LoVo (cell line): ENCODE measurements at places on chromosomes 2 and 18.

DNA sequence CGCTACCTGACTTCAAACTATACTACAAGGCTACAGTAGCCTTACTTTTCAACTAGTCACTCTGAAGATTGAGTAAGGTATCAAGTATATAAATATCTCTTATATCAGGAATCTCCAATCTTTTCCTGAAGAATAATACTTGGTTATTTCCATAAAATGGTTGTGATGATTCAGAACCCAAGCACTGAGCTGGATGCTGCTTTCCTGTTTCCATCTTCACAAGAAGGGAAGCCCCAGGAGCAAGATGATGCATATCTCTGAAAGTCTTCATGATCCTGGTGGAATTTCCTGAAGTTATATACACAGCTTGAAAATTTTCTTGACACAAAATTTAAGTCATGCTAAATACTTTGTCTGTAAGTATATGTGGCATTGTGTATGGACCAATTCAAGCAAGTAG is 243.9 kb upstream of the TANK start:
- no peak for DNase-seq

- DNase-seq = no peak
Measured at GRCh38 chr2:27857417-27858172, 32.6 kb downstream of the RBKS start.

GRCh38 chr2:159046966-159047365 is 78.5 kb downstream of the TANC1 start:
- no peak for DNase-seq

DNA sequence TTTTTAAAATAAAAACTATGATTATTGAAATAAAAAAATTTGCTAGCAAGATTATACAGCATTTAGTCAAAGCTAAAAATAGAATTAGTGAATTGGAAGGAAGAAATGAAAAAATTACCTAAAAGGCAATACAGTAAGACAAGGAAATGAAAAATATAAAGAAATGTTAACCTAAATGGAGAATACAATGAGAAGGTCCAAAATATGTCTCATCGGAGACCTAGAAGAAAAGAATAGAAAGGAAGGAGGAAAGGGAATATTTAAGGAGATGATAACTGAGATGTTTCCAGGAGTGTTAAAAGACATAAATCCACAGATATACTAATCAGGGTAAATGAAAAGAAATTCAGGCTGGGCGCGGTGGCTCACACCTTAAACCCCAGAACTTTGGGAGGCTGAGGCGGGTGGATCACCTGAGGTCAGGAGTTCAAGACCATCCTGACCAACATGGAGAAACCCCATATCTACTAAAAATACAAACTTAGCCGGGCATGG is 78.9 kb downstream of the AFF3 start:
- no peak for DNase-seq

DNA sequence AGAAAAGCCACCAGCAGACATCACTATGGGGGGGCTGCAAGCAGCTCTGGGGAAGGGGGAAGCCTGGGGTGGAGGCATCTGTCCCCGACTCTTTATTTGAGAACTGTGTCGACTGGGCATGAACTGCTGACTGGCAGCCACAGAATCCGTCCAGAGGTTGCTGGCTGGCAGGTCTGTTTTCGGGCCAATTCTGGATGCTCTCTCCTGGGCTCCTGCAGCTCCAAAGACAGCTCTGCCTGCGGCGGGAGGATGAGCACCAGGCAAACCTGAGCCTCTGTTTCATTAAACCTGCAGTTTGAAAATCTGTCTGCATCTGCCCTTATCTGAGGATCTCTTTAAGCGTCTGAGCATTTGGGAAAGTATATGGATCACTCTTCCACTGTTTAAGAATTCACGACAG is 34.4 kb upstream of the RPL31 start:
- no peak for DNase-seq

DNA sequence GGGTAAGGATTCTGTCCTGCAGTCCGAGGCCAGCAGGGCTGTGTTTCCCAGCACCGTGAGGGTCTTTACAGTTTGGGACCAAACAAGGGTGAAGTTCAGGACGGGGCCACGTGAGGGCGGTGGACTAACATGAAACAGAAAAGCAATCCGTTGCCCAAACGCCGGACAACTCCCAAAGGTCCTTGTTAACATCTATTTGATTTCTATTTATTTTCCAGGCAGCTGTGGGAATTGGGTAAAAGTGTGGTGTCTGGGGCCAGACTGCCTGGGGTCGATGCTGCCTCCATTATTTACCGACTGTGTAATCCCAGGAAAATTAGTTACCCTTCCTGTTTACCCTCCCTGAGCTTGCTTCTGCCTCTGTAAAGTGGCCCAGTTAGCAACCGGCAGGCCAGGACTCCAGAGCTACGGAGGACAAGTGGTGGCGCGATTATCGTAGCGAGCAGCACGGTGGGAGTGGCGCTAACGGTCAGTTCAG is 66.3 kb upstream of the TCF7L1 start:
- peak; percentile 55 for DNase-seq

GRCh38 chr2:230643576-230644291 is 68.9 kb upstream of the CAB39 start:
- DNase-seq = no peak

GRCh38 chr2:167752734-167753133 is 494.7 kb downstream of the STK39 start:
- DNase-seq = no peak

DNA sequence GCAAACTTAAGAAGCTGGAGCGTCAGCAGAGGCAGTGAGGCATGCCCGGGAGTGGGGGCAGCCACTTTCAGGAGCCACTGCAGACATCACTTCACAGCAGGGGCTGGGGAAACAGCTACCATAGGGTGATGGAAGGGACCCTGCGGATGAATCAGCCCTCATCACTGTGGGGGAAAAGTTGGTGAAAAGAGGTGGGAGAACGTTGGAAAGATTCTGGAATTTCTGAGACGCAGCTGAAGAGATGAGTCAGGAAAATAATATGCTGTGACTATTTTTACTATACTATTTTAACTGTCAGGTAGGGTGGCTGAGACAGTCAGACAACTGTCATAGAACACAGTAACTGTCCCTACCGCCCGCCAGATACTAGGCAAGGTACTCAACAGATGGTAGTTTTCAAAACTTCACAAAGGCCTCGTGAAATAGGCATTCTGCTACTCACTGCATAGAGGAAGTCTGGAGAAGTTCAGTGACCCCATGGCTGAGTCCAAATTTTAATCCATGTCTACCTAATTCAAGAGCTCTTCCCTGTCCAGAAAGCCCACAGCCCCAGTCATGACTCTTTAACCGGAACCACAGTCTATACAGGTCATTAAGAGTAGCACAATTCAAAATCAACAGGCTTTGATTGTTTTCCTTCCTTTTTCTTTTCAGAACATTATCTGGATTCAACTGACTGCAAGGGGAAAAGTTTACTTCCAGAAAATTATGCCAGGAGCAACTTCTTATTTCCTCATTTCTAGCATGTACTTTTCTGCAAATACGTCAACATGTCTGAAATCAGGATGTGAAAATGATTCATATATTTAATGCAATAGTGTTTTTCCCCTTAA is 39.3 kb upstream of the EPB41L3 start:
- DNase-seq = no peak

DNA sequence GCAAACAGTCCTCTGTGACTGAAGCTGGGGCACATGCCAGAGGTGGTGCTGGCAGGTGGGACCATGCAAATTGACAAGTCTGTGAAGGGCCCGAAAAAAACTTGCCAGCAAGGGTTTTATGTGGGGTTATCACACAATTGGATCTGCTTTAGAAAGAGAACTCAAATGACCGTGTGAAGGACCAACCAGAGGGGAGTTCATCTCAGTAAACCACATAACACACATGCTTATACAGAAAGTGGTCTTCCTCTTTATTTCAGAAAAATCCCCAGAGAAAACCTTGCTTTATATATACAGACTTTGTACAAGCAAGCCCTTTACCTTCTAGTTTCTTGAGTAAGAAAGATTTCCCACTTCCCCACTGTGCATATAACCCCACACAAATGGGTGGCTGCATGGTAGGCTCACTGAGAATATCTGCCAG is 46.7 kb downstream of the KIDINS220 start:
- no peak for DNase-seq

- DNase-seq = no peak
Measured at GRCh38 chr18:34871435-34871834, 161.3 kb downstream of the DTNA start.

DNA sequence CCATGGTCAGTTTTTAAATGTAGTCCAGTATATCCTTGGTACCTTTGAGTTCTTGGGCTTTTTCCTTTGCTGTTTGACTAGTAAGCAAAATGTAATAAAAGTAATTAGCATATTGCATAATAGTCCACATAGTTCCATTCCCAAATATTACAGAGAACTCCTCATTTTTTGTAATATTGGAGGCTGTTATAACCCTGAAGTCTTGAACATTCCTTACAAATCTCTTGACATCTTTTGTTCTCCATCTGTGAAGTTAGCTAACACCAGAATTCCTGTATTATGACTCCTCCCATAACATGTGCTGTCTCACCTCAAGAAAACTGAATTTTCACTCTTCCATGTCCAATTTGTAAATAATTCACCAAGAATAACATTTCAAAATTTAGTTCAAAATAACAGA is 17.1 kb downstream of the CREB1 start:
- no peak for DNase-seq

GRCh38 chr18:32093102-32093511 is 1.4 kb downstream of the RNF138 start:
- DNase-seq = peak; percentile 32

GRCh38 chr18:26971409-26971808 is 105.9 kb upstream of the AQP4 start:
- DNase-seq = no peak
